Aorta (tissue), 5 donors: ENCODE measurements at places on chromosomes 6 and 20. TPM values are rescaled to one million over a fixed set of nuclear protein-coding genes. Genes with fewer than 3 reads are reported as not detected.

Gene ILRUN
- total RNA-seq, result 69.7 TPM

- DNase-seq, result no peak
These were observed 28.3 kb upstream of the CD83 start for GRCh38 chr6:14089224-14089623.

Gene PI16
- 38.7 TPM for total RNA-seq

Gene MPC1
- 71.7 TPM for total RNA-seq
